ENCODE measurements at places on chromosomes 12 and 14. TPM values are rescaled to one million over a fixed set of nuclear protein-coding genes. Genes with fewer than 3 reads are reported as not detected.

Gene RD3L
- not detected for total RNA-seq

Gene CEBPE
- not detected for total RNA-seq

Gene PTPN6
- total RNA-seq: not detected

Gene C14orf180
- total RNA-seq: not detected

Gene NGDN
- 61.6 TPM for total RNA-seq

Gene RALGAPA1
- 18.7 TPM for total RNA-seq

Gene GCH1
- total RNA-seq: 3.9 TPM

Gene TTC9
- 0.05 TPM for total RNA-seq

Gene SSPN
- 2.9 TPM for total RNA-seq

Gene HELB
- total RNA-seq: 3.9 TPM

Gene C12orf50
- total RNA-seq: 0.58 TPM

Gene EPS8
- 193 TPM for total RNA-seq

Gene TBK1
- total RNA-seq: 57.2 TPM

Gene SDR9C7
- total RNA-seq: not detected

Gene P2RX7
- 46.7 TPM for total RNA-seq

Gene CMA1
- total RNA-seq: not detected

Gene GARIN6
- not detected for total RNA-seq

Gene C1RL
- total RNA-seq: 3.8 TPM

Gene NRXN3
- total RNA-seq: 0.03 TPM

Gene OR10AD1
- total RNA-seq: not detected

Gene REP15
- 1.4 TPM for total RNA-seq

Gene VRTN
- total RNA-seq: not detected

Gene APOF
- not detected for total RNA-seq

Gene RPL10L
- not detected for total RNA-seq

Gene WSCD2
- not detected for total RNA-seq

Gene ADAM20
- 0.05 TPM for total RNA-seq

Gene BATF
- total RNA-seq: not detected

Gene CHGA
- total RNA-seq: 6.2 TPM

Gene RNFT2
- total RNA-seq: 3.3 TPM

Gene ITGA5
- 19.2 TPM for total RNA-seq

Gene CLMN
- total RNA-seq: 19.5 TPM

Gene PTGER2
- total RNA-seq: not detected

Gene PPFIBP1
- 53.7 TPM for total RNA-seq

Gene CDKN1B
- total RNA-seq: 40.6 TPM

Gene AVPR1A
- not detected for total RNA-seq

Gene ARHGAP9
- not detected for total RNA-seq

Gene SOAT2
- total RNA-seq: not detected

Gene CPM
- total RNA-seq: 18.2 TPM
